ENCODE measurements at places on chromosomes 11 and 22.

DNA sequence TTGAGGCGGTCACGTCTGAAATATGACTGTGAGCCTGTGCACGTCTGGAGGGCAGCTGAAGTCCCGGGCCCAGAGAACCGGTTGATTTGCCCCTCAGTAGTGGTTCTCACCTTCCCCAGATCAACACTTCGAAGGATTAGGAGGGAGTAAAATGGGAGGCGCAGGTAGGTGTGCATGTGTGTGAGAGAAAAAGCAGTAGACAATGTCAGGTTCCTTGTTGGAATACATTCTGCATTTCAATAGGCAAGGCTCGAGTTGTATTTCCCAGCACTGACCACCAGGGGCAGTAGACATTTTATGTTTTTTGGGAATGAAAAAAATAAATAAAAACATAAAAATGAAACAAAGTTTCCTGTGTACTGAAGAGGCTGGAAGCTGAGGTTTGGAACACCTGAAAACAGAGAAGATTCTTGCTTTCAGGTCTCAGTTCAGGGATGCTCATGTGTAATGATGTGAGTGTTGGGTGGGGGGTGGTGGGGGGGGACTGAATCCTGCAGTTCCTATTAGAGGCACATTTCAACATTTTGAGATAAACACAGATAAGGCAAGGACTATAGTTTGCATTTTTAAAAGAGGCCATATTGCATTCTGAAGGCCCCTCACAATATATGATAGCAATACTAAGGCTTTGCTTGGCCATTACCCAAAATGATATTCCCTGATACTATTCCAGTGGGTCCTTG is 333.9 kb downstream of the CADM1 start:
- no peak for DNase-seq

DNA sequence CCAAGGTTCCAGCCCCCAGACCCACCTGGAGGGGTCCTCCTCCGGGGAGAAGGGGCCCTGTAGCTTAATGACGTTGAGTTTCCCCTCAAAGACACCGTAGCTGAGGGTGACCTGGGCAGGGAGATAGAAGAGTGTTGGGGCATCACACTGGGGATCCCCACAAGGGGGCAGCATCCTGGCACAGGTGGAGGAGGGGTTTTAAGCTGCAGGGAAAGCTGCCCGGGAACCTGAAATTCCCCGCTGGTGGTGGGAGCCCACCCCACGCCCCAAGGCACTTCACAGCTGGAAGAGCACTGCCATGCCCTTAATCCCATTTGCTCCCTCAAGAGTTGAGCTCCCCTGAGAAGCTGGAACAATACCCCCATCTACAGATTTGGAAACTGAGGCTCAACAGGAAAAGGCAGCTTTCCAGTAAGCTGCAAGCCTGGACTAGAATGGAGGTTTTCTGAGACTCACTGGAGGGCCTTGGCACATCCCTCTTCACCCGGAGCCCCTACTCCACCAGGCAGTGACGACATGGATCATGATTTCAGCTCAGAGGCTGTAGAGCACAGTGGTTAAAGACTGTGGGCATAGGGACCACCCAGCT is 13.7 kb downstream of the MFNG start:
- peak; percentile 4 for DNase-seq

DNA sequence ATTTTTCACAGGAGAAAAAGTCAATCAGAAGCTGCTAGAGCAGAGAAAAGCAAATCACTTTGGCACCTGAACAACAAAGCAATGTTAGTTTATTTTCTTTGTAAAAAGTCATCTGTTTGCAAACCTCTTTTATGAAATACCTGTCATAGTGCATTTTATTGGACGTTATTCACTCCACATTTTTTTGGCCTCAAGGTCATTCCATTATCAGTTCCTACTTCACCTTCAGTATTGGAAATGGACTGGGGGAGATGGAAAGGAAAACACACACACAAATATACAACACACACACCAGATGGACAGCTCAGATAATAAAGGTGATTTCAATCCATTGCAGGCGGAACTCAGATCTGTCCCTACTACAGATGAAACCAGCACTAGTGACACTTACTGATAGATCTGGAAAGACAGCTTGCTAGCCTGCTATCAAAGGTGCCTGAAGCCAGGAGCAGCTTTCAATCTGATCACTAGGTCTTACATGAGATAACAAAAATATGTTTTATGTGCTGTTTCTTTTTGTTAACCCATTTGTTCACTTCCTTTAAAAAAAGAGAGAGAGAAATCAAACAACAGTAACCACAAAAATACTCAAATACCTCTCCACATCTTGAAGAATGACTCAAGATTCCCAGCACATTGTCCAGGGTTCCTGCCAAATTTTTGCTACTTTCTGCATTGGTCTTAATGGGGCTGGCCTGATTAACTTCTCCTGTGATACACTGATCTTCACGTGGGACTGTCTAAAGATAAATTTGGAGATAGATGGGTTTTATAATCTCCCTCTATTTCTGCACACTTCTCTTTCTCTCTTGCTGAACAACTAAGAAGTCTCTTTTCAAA is 844.3 kb upstream of the TENM4 start:
- DNase-seq = no peak

- no peak for DNase-seq
Observed at GRCh38 chr22:32407312-32407711, 4.7 kb downstream of the RTCB start.

- no peak for DNase-seq
Observed at GRCh38 chr22:35552196-35552842, 11.7 kb downstream of the RASD2 start.

GRCh38 chr22:49807780-49808708 is 19.6 kb downstream of the BRD1 start:
- no peak for DNase-seq

DNA sequence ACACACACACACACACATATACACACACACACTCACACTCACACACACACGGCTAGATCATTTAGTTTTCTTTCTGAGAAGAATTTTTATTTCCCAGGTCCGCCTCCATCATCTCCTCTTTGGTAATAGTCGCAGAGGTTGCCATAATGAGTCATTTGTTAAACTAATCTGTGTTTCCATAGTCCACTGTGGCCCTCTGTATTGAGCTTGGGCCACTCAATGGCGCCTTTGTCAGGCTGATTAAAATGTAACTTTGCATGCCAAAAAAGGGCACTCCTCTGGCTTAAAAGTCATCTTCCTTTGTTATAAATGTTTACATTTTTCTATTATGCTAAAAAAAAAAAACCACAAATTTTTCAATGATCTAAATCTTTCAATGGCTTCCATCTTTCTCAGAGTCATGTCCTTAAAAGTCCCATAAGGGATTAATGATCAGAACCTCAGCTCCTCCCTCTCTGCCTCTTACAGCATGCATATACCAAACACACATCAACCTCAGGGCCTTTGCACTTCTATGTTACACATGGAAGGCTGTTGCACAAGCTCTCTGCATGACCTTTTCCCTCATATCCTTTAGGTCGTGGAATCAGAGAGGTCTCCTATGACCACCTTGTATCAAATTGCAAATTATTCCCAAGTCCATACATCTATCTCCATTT is 35.3 kb downstream of the EHF start:
- no peak for DNase-seq

- no peak for DNase-seq
Observed at GRCh38 chr11:69703453-69703767, 412 bp downstream of the FGF19 start.

Data from NCI-H1930 (cell line).